ENCODE measurements at places on chromosomes 1 and 21.

DNA sequence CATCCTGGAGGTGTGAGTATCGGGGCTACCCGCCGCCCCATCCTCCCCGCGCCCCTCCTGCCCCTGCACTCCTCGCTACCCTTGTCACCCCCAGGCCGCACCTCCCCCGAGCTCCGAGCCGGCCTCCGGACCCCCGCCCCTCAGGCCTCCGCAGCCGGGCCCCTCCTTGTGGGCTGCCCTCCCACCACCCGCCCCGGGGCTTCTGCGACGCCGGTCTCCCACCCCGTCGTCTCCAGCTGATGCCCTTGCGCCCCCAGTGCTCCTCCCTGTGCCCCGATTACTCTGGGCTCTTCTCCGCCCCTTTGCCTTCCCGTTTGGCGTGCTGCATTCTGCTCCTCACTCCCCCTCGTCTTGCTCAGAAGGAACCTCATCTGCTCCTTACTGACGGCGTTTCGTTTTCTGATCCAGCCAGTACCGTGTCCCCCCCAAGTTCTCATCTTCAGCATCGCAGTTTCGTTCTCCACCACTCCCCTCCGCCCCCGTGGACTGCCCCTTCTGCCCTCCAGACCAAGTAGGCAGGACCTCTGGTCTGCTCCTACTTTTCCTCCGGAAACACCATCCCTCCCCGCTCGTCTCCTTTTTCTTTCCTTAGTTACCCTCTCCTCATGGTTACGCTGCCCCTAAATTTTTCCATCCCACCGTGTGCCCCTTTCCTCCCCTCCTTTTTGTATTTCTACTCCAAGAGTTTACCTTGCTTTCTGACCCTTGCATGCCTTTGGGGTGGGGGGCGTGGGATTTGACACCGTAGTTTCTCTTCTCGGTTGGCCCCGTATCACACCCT is 841 bp downstream of the SNX27 start:
- H3K27me3 ChIP-seq, result no peaks in the 10 kb centered on the region
- H3K4me3 ChIP-seq, result peak overlapping the region; percentile 83
- peak overlapping the region; percentile 81 for H3K27ac ChIP-seq

GRCh38 chr1:34714386-34714785 is 40.5 kb upstream of the GJB5 start:
- H3K27ac ChIP-seq, result no peak overlapping the region
- no peaks in the 10 kb centered on the region for H3K36me3 ChIP-seq
- H3K4me1 ChIP-seq, result no peaks in the 10 kb centered on the region
- H3K4me3 ChIP-seq, result no peak overlapping the region

DNA sequence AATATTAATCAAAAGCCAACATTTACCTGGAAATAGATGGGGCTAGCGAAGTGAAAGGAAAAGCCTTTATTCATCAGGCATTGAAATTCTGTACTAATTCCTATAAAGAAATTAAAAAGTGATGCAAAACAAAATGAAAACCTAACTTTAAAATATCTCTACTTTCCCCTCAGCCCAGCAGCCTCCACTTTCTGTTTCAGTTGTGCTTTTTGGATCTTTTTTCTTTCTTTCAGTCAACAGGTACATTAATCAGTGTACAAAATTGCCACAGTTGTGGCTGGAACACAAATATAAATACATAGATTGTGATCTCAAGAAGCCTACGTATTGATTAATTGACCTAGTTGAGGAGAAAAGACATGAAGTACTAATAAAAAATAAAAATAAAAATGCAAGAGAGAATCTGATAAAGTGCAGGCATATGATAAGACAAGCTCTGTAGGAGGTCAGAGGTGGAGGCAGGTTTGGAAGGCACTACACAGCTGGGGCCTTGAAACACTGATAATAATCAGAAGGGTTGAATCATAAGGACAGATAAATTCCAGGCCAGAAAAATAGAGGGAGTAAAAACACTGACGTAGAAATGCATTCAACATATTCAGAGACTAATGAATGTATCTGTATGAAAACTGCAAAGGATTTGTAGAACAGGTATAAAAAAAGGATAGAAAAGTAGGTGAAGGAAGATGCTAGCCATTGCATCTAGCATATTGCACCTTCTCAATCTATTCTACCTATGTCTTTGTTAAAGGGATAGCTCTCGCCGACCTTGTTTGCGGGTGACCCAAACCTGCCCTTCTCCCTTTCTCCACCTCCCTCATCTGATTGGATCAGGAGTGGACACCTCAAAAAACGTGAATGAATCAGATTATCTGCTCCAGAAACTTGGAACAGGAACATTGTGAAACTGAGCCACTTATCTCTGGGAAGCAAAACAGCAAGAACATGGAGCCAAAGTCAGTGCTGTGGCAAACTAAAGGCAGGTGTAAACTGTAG is 607.8 kb upstream of the ADGRL2 start:
- H3K4me1 ChIP-seq, result no peaks in the 10 kb centered on the region
- no peak overlapping the region for H3K27ac ChIP-seq
- no peaks in the 10 kb centered on the region for H3K36me3 ChIP-seq
- no peak overlapping the region for H3K4me3 ChIP-seq
- H3K27me3 ChIP-seq, result no peaks in the 10 kb centered on the region
- DNase-seq, result no peak

DNA sequence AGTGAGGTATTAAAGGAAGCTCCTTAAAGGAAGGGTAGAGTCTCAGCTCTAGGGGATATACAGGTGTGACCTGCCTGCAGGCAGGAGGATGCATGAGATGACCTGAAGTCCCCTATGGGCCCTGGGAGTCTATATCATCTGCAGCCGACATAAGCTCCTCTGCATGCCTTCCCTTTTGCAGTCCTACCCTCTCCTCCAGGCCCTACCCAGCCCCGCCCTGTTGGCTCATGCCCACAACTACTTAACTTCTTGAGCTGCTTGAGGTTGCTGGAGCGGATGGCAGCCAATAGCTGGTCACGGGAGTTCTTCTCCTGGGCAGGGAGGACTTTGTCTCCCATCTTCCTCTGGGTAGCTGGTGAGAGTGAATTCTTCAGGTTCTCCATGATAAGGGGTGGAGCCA is 10.3 kb downstream of the SHISA4 start:
- no peak overlapping the region for H3K27ac ChIP-seq
- H3K36me3 ChIP-seq, result no peaks in the 10 kb centered on the region
- H3K4me3 ChIP-seq, result no peak overlapping the region
- H3K27me3 ChIP-seq, result no peaks in the 10 kb centered on the region
- H3K4me1 ChIP-seq, result no peaks in the 10 kb centered on the region

DNA sequence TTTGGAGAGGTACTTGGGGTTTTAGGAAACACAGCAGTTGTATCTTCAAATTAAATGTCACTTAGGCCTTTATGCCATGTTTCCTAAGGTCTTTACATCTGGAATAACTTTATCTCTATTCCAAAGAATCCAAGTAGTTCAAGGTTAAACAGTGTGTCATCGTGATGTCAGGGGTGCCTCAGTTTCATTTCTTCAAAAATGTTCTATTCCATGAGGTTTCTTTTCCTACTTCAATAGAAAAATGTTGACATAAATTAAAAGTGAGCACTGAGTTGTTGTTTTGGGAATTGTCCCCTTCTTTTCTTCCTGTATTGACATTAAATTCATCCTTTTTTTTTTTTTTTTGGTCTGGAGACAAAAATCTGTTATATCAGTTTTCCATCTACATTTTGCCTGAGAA is 160.6 kb upstream of the C21orf91 start:
- H3K36me3 ChIP-seq, result no peaks in the 10 kb centered on the region
- no peaks in the 10 kb centered on the region for H3K27me3 ChIP-seq
- DNase-seq, result no peak
- no peak overlapping the region for H3K4me3 ChIP-seq
- no peaks in the 10 kb centered on the region for H3K4me1 ChIP-seq

GRCh38 chr1:160807738-160808137 is 11.8 kb downstream of the LY9 start:
- no peaks in the 10 kb centered on the region for H3K36me3 ChIP-seq
- no peak for DNase-seq
- H3K4me3 ChIP-seq, result no peak overlapping the region
- no peaks in the 10 kb centered on the region for H3K27me3 ChIP-seq
- no peaks in the 10 kb centered on the region for H3K4me1 ChIP-seq
- no peak overlapping the region for H3K27ac ChIP-seq

DNA sequence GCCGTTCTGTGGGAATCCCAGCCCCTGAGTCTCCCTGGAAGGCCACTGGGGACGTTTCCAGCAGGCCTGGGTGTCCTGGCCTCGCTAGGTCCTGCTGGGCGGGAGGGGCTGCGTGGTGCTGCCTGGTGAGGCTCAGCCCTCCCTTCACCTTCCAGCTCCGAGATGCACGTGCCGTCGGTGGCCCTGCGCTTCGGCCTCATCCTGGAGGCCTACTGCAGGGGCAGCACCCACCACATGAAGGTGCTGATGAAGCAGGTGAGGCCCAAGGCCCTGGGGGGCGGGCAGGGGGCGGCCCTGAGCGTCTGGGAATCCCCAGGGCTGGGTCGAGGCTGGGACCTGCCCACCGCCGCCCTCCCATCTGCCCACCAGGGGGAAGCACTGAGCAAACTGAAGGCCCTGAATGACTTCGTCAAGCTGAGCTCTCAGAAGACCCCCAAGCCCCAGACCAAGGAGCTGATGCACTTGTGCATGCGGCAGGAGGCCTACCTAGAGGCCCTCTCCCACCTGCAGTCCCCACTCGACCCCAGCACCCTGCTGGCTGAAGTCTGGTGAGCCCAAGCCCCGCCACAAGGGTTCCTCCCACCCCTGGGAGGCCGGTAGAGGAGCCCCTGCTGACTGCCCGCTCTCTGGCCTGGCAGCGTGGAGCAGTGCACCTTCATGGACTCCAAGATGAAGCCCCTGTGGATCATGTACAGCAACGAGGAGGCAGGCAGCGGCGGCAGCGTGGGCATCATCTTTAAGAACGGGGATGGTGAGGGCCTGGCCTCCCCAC is 70.3 kb downstream of the PIK3CD start:
- DNase-seq, result peak; percentile 28
- no peaks in the 10 kb centered on the region for H3K27me3 ChIP-seq
- H3K4me1 ChIP-seq, result no peaks in the 10 kb centered on the region
- no peak overlapping the region for H3K27ac ChIP-seq
- no peaks in the 10 kb centered on the region for H3K36me3 ChIP-seq
- no peak overlapping the region for H3K4me3 ChIP-seq

DNA sequence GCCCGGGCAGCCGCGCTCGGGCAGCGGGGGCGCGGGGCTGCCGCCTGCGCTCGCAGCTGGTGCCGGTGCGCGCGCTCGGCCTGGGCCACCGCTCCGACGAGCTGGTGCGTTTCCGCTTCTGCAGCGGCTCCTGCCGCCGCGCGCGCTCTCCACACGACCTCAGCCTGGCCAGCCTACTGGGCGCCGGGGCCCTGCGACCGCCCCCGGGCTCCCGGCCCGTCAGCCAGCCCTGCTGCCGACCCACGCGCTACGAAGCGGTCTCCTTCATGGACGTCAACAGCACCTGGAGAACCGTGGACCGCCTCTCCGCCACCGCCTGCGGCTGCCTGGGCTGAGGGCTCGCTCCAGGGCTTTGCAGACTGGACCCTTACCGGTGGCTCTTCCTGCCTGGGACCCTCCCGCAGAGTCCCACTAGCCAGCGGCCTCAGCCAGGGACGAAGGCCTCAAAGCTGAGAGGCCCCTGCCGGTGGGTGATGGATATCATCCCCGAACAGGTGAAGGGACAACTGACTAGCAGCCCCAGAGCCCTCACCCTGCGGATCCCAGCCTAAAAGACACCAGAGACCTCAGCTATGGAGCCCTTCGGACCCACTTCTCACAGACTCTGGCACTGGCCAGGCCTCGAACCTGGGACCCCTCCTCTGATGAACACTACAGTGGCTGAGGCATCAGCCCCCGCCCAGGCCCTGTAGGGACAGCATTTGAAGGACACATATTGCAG is 3.0 kb downstream of the ARTN start:
- peak; percentile 70 for DNase-seq
- no peaks in the 10 kb centered on the region for H3K36me3 ChIP-seq
- H3K27me3 ChIP-seq, result no peaks in the 10 kb centered on the region
- peaks cover 45% of the 10 kb centered on the region for H3K4me1 ChIP-seq
- no peak overlapping the region for H3K4me3 ChIP-seq

DNA sequence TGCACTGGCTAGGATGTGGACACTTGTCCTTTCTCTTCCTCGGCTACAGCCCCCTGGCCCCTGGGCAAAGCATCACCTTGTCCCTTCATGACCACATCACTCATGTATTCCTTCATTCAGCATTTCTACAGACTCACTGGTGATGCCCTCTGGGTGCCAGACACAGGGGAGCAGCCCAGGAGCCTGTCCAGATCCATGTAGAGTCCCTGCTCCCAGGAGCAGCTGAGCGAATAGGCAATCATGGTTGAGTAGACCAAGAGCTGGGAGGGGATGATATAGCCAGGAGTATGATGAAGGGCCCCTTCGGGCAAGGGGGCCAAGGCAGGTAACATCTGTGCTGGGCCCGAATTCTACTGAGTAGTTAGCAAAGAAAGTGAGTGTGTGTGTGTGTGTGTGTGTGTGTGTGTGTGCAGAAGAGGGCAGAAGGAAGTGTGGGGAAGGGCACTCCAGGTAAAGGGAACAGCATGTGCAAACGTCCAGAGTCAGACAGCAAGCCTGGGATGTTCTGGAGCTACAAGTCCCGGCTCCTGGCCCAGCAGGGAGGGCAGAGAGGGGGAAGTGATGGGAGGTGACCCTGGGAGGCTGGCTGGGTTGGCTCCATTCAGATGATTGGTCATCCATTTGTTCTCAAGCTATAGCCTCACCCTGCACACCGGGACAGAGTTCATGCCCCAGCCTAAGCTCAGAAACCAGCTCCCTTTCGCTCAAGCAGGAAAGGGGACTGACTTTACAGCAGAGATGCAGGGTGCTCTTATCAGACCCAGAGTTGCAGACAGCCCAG is 21.0 kb upstream of the PIK3CD start:
- no peak overlapping the region for H3K4me3 ChIP-seq
- no peak overlapping the region for H3K27ac ChIP-seq
- no peaks in the 10 kb centered on the region for H3K4me1 ChIP-seq
- H3K27me3 ChIP-seq, result no peaks in the 10 kb centered on the region
- H3K36me3 ChIP-seq, result no peaks in the 10 kb centered on the region
- no peak for DNase-seq

- no peaks in the 10 kb centered on the region for H3K27me3 ChIP-seq
- no peak overlapping the region for H3K4me3 ChIP-seq
- DNase-seq, result no peak
- no peak overlapping the region for H3K27ac ChIP-seq
- no peaks in the 10 kb centered on the region for H3K4me1 ChIP-seq
- no peaks in the 10 kb centered on the region for H3K36me3 ChIP-seq
These were observed 346.8 kb downstream of the BRINP2 start for GRCh38 chr1:177517546-177517945.

GRCh38 chr1:155069551-155070157 is 6.1 kb downstream of the EFNA4 start:
- no peaks in the 10 kb centered on the region for H3K27me3 ChIP-seq
- no peak overlapping the region for H3K27ac ChIP-seq
- H3K4me1 ChIP-seq, result peaks cover 21% of the 10 kb centered on the region
- no peak for DNase-seq
- no peak overlapping the region for H3K4me3 ChIP-seq

GRCh38 chr1:211580303-211580687 is 1.3 kb upstream of the SLC30A1 start:
- no peaks in the 10 kb centered on the region for H3K27me3 ChIP-seq
- no peaks in the 10 kb centered on the region for H3K36me3 ChIP-seq
- peaks cover 23% of the 10 kb centered on the region for H3K4me1 ChIP-seq
- peak overlapping the region; percentile 96 for H3K27ac ChIP-seq
